ENCODE measurements at places on chromosomes 13 and 19.

GRCh38 chr13:45352031-45352430, 11.0 kb upstream of the TPT1 start:
- no peak for DNase-seq

- no peak for DNase-seq
Measured at GRCh38 chr19:46049597-46049996, 8.8 kb upstream of the IGFL4 start.

DNA sequence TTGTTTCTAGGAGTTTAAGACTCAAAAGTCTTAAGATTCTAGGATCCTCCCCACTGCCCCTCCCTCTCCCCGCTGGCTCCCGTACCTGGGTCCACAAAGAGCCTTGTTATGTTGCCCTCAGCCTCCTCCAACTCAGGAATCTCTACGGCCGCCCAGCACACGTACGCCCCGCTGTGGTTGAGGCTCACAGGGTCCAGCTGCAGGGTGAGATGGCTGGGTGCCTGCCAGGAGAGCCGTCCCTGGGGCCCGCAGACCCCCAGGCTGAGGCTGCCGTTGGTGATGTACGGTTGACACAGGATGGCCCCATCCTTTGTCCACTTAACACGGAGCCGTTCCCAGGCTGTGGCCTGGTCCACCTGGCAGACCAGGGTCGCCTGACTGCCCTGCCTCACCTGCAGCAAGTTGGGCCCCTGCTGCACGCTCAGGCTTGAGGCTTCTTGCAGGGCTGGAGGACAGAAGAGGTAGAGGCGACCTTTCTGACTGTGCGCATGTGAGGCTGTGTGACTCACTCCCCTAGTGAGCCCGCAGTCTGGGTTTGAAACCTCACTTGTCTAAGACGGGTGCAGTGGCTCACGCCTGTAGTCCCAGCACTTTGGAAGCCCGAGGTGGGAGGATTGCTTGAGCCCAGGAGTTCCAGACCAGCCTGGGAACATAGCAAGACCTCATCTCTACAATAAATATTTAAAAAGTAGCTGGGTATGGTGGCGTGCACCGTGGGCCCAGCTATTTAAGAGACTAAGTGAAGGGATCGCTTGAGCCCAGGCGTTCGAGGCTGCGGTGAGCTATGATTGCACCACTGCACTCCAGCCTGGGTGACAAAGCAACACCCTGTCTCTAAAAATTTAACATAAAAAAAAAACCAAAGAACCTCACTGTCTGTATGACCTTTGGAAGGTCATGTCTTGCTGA, 4.0 kb downstream of the TMIGD2 start:
- no peak for DNase-seq

GRCh38 chr19:15259907-15260306, 27.7 kb upstream of the EPHX3 start:
- no peak for DNase-seq

DNA sequence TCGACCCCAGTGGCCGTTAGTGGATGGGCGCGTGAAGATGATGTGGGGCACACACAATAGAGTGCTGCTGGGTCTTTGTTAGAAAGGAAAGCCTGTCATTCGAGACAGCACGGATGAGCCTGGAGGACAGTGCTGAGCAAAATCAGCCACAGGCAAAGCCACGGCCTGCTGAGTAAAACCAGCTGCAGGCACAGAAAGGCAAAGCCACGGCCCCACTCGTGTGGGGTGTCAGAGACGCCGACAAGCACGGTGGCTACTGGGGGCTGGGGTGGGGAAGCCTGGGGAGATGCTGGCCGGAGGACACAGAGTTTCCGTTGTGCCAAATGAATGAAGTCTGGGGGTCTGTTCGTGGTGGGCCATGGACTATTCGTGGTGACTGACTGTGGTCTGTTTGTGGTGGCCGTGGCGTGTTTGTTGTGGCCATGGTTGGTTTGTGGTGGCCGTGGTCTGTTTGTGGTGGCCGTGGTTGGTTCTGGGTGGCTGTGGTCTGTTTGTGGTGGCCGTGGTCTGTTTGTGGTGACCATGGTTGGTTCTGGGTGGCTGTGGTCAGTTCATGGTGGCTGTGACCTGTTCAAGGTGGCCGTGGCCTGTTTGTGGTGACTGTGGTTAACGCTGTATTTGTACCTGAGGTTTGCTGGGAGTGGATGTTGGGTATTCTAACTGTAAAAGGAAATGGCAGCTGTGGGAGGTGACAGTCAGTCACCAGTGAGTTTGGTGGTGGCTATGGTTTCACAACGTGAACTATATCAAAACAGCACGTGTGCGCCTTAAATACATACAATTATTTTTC, 36.3 kb downstream of the MCF2L start:
- DNase-seq = no peak

DNA sequence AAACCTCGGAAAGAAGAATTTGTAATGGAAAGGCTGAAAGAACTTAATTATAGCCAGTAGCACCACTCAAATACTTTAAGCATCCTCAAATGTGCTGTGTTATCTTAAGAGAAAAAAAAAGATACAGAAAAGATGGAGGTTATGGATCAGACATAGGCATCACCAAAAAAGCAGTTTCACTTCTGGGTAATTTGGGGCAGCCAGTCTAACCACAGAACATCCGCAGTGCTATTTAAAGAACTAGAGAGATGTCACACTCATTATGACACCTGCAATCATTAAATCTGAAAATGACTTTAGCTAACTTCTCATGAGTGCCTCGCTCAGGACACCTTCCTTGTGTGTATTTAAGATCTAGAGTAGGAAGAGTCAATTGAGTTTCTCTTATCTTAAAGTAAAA, 211.8 kb downstream of the RBM26 start:
- DNase-seq = no peak

DNA sequence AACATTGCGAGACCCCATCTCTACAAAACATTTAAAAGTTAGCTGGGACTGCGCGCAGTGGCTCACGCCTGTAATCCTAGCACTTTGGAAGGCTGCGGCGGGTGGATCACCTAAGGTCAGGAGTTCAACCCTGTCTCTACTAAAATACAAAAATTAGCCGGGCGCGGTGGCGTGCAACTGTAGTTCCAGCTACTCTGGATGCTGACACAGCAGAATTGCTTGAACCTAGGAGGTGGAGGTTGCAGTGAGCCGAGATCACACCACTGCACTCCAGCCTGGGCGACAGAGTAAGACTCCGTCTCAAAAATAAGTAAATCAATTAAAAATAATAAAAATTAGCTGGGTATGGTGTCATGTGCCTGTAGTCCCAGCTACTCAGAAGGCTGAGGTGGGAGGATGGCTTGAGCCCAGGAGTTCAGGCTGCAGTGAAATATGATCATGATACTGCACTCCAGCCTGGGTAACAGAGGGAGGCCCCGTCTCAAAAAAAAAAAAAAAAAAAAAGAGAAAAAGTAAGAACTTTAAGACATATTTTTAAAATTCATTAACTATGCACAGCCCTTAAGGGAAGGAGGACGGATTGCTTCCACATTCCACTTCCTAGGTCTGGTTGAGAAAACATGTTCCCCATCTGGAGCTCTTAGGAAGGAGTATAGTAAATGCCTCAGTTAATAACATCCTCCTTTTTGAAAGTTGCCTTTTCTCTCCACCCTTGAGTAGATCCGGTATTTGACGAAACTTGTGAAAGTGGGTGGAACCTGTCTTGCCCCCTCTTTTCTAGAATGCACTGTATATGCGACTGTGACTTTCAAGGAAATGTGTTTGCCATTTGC, 26.1 kb downstream of the EXOC3L2 start:
- DNase-seq = no peak

DNA sequence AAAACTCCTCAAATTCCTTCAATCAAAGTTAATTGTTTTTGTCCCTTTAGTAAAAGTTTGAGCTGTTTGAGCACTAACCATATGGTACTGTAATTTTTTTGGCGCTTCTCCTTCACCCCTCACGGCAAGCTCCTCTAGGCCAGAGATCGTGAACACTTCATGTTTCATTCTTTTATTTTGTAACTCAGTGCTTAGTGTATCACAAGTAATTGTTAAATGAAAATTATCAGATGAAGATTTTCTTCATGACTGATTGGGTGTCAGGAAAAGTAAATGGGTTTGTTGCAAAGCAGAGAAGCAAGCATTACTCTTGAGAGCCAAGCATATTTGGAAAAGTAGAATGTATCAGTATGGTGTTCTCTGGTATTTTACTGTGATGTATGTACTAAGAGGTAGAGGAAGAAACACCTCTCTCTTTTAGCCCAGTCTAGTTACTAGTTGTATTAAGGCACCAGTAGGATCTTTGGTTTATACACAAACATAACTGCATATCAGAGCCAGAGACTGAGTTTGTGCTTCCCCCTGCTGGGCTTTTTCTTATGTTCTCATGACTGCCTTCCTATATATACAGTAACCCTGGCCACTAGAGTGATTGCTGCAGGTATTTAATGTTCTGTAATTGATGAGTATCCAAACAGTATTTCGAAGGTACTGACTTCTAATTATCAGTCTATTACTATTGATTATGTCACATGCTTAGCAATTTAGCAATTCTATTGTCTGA, 202.3 kb upstream of the KLHL1 start:
- DNase-seq = no peak

GRCh38 chr13:112957295-112957677, 11.7 kb upstream of the MCF2L start:
- no peak for DNase-seq
